Mesendoderm (in vitro differentiated cells): ENCODE measurements at places on chromosomes 4 and X.
A peak's percentile ranks its signal among the peaks of the same experiment; 100 is the strongest.

DNA sequence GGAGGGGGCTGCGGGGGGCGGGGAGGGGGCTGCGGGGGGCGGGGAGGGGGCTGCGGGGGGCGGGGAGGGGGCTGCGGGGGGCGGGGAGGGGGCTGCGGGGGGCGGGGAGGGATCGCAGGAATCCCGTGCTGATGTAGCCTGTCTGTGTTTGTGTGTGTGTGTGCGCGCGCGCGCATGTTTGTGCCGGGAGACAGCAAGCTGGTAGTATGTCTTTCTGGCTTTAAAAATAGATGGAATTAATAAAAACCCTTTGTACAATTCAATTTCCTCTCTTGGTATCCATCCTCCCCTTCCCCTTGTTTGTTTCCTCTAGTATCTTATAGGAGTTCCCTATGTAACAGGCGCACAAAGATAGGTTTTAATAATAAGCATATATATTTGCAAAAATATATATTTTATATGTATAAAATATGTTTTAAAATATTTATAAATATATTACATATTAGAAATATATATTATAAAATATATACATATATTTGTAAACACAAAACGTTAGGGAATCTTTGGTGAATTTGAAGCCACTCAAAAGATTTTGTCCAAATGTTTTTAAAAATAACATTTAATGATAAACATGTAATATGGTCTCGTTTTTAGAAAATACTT is 782 bp downstream of the ARHGAP24 start:
- H3K36me3 ChIP-seq: no peaks in the 10 kb centered on the region
- no peak overlapping the region for H3K4me3 ChIP-seq
- DNase-seq: no peak
- no peak overlapping the region for H3K27ac ChIP-seq
- H3K27me3 ChIP-seq: no peaks in the 10 kb centered on the region

GRCh38 chr4:95552942-95553550 is 4.3 kb upstream of the UNC5C start:
- H3K27ac ChIP-seq: no peak overlapping the region
- H3K36me3 ChIP-seq: no peaks in the 10 kb centered on the region
- no peak overlapping the region for H3K4me3 ChIP-seq
- DNase-seq: no peak
- H3K27me3 ChIP-seq: peaks cover 3% of the 10 kb centered on the region
- H3K4me1 ChIP-seq: no peaks in the 10 kb centered on the region

DNA sequence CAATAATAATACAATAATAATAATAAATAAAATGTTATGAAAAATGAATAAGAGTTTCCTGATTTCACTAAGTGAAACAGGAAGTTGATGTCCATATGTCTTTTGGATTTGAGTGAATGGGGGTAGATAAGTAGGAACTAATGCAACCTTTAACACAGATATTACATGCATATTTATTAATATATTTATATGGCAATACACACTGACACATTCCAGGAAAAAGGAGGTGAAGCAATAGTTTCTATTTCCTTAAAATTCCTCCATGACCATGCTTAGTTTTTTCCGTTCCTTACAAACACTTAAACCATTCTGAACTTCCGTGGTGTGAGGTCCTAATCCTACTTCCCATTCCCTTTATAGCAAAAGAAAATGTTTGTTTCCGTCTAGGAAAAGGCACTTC is 48.3 kb downstream of the ATXN3L start:
- H3K27me3 ChIP-seq: no peaks in the 10 kb centered on the region
- H3K4me3 ChIP-seq: no peak overlapping the region
- H3K4me1 ChIP-seq: no peaks in the 10 kb centered on the region

DNA sequence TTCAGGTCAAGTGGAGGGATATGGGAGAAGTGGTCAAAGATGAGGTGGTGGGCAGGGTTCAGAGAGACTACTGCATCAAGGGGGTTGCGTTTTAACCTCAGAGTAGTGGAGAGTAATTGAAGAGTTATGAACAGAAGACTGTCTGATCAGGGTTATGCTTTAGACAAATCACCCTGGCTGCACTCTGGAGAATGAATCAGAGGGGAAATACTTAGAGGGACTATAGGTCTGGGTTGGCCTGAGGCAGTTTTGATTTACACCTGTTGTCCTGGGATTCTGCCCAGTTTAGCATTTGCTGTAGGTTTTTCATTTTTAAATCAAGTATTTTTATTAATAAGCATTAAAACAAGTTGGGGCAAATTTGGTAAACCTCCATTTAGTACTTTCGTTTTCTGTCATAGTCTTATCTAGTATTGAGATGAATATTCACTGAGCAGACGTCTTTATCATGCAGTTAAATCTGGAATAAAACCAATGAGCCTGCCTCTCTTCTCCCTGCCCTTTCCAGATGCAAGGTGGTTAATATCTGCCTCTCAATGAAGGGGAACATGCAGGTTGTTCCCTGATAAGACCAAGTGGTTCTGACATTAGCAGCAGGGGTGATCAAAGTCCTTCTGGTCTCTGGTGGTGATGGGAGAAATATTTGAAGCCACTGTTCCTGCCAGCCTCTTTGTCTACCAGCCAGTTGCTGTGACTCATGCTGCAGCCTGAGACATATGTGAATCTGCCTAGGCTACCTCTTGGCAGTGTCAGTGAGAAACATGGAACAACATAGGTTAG is 116.0 kb upstream of the RPS6KA3 start:
- no peak for DNase-seq
- H3K27me3 ChIP-seq: no peaks in the 10 kb centered on the region
- no peaks in the 10 kb centered on the region for H3K4me1 ChIP-seq
- H3K27ac ChIP-seq: no peak overlapping the region
- no peaks in the 10 kb centered on the region for H3K36me3 ChIP-seq

- no peaks in the 10 kb centered on the region for H3K36me3 ChIP-seq
- no peaks in the 10 kb centered on the region for H3K27me3 ChIP-seq
- no peak overlapping the region for H3K4me3 ChIP-seq
Measured at GRCh38 chr4:18067031-18067430, 45.5 kb upstream of the LCORL start.

GRCh38 chrX:55151199-55151598 is 62.4 kb downstream of the PAGE2 start:
- no peaks in the 10 kb centered on the region for H3K36me3 ChIP-seq
- H3K4me3 ChIP-seq: no peak overlapping the region
- no peaks in the 10 kb centered on the region for H3K4me1 ChIP-seq
- no peak overlapping the region for H3K27ac ChIP-seq

GRCh38 chr4:74742185-74742584 is 52.1 kb downstream of the BTC start:
- H3K36me3 ChIP-seq: no peaks in the 10 kb centered on the region
- no peak for DNase-seq
- no peaks in the 10 kb centered on the region for H3K27me3 ChIP-seq
- H3K4me3 ChIP-seq: no peak overlapping the region
- H3K4me1 ChIP-seq: no peaks in the 10 kb centered on the region

DNA sequence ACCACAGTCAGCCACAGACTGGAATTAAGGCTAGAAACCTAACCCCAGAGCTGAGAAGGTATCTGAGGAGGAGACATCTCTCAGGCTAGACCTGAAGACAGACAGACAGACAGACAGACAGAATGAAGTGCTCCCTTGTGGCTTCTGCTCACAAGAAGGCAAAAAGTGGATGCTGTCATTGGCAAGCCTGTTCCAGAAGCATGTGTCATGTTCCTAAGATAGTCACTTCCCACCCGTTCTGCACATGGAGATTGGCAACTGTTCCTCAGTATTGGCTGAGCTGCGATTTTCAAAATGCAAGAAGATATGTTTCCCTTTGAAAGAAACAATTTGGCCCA is 166.4 kb downstream of the NSUN7 start:
- no peak overlapping the region for H3K27ac ChIP-seq
- H3K4me1 ChIP-seq: no peaks in the 10 kb centered on the region
- H3K36me3 ChIP-seq: no peaks in the 10 kb centered on the region
- DNase-seq: no peak

DNA sequence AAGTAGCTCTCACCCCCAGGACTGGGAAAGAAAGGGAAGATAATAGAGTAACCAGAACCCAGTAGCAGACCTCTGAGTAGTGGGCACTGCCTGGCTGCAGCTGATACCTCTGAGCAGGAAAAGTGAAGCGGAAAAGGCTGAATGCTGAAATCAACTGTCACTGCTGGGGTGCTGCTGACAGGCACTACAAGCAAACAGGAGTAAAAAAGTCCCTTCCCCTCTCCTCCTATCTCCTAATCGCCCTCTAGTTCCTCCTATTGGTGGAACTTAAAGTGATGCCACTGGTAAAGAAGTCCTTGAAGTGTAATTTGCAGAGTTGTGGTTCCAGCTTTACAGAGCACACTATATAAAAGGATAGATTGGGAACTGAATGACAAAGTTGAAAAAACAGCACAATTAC is 32.8 kb upstream of the GLRB start:
- no peak overlapping the region for H3K27ac ChIP-seq
- H3K4me3 ChIP-seq: no peak overlapping the region
- H3K4me1 ChIP-seq: no peaks in the 10 kb centered on the region
- no peaks in the 10 kb centered on the region for H3K27me3 ChIP-seq

DNA sequence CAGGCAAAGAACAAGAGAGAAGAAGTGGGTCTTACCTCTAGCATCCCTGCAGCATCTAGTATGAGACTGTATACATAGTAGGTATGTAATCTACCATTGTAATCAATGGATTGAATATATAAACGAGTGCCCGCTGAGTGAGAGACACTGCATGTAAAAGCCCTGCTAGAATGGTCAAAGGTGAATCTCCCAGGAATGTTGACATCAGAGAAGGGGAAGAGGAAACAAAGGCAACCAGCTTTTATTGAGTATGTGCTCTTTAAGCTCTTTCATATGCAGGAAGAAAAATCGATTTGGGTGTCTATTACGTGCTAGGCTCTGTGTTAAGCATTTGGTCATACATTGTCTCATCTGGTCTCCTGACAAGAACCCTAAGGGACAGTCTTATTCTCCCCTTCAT is 91.9 kb upstream of the KLHL13 start:
- H3K4me3 ChIP-seq: no peak overlapping the region
- DNase-seq: no peak
- H3K36me3 ChIP-seq: no peaks in the 10 kb centered on the region
- no peak overlapping the region for H3K27ac ChIP-seq
- H3K4me1 ChIP-seq: no peaks in the 10 kb centered on the region

DNA sequence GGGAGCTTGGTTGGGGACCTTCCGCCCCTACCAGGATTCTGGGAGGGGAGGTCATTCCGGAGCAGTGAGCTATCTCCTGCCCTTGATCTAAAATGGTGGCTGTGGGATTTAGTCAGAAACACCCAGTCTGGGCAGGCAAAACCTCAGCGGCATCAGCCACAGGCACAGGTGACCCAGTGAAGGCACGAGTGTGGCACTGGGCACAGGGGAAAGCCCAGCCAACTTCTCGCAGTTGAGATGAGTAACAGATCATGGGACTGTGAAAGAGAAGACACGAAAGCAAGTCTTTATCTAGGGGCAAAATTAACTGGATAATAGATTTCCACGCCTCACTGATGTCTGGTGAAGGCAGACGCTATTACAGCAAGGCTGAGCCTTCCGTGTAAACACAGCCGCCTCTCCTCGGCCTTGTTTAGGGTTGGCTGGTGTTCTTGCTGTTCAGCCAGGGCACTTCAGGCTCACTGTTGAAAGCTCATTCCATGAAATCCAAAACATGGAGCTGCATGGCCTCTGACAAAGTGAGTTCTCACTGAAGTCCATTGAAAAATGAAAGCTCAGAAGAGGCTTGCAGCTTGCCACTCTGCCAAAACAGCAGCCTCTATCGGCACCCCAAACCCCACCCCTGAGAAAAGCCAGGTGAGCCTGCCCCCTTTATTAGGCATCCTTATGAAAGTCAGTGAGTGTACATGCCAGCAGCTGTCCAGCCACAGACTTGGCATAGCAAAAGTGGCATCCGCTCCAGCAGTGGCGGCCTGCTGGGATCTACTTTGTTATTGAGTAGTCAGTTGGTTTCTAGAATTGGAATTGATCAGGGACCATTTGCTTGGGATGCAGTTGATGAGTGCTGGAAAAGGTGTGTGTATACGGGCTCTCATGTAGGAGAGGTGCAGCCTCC is 102.3 kb upstream of the MTM1 start:
- no peak for DNase-seq
- no peaks in the 10 kb centered on the region for H3K4me1 ChIP-seq
- no peak overlapping the region for H3K27ac ChIP-seq
- no peak overlapping the region for H3K4me3 ChIP-seq

DNA sequence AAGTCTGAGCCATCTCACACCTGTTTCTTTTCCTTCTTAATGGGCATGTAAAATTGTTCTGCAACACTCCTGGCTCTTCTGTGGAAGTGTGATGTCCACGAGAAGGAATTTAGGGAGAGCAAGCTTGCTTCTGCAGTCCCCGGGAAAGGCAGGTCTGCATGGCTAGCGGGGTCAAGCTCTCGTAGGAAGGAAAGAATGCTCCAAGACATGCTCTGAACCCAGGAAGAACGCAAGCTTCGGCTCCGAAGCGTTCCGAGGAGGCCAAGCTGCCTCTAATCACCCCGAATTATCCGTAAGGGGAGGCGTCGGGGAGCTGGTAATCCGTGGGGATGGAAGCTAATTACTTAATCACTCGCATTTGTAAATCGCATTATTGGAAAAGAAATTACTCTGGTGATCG is 177.7 kb downstream of the CRLF2 start:
- H3K36me3 ChIP-seq: no peaks in the 10 kb centered on the region
- H3K4me3 ChIP-seq: no peak overlapping the region
- no peaks in the 10 kb centered on the region for H3K27me3 ChIP-seq
- no peaks in the 10 kb centered on the region for H3K4me1 ChIP-seq

- H3K4me3 ChIP-seq: no peak overlapping the region
- no peak overlapping the region for H3K27ac ChIP-seq
- DNase-seq: peak; percentile 64
- peaks cover 3% of the 10 kb centered on the region for H3K4me1 ChIP-seq
- H3K27me3 ChIP-seq: no peaks in the 10 kb centered on the region
- H3K36me3 ChIP-seq: no peaks in the 10 kb centered on the region
Measured at GRCh38 chr4:153649572-153649991, 34.5 kb upstream of the TLR2 start.

DNA sequence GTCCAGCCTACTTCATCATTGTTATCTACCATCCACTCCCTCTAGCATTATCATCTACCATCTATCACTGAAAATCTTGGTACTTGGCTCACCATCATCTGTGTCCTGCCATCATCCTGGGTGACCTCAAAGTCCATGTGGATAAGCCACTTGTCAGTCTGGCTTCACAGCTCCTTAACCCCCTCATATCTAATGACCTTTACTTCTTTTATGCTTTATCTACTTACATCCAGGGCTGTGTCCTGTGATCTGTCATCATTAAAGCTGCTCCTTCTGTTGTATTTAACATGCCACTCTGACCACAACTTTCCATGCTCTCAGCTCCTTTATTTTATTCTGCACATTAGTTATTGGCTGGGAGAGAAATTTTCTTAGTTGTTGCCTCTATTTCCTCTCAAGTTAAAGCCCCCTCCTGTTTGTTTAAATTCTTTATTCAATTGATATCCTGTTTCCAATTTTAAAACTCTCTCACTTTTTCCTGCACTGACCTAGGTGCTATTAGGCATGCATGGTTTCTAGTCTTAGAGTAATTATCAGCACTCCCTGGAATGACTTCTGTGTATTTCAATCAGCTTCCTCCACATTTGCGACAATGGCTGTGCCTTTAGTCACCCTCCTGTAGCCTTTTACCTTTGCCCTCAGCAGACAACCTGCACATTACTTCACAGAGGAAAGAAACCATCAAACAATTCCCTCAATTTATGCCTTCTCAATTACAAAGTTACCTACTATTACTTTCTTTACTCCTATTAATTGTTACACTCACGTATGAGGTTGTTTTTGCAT is 8.1 kb upstream of the FABP2 start:
- H3K36me3 ChIP-seq: no peaks in the 10 kb centered on the region
- H3K4me1 ChIP-seq: no peaks in the 10 kb centered on the region
- H3K27me3 ChIP-seq: no peaks in the 10 kb centered on the region
- no peak overlapping the region for H3K27ac ChIP-seq
- no peak overlapping the region for H3K4me3 ChIP-seq
- DNase-seq: no peak

- peak overlapping the region; percentile 44 for H3K27ac ChIP-seq
- DNase-seq: peak; percentile 85
- no peak overlapping the region for H3K4me3 ChIP-seq
Measured at GRCh38 chr4:186701273-186701672, 22.4 kb downstream of the FAT1 start.
